SJSA1 (cell line): ENCODE measurements at places on chromosomes 7 and 10. TPM values are rescaled to one million over a fixed set of nuclear protein-coding genes. Genes with fewer than 3 reads are reported as not detected.

GRCh38 chr7:158282461-158283001 lies 305.1 kb downstream of the PTPRN2 start:
- H3K27me3 ChIP-seq: no peaks in the 10 kb centered on the region
- H3K27ac ChIP-seq: no peak overlapping the region
- no peak for DNase-seq
- no peaks in the 10 kb centered on the region for H3K36me3 ChIP-seq

- no peak overlapping the region for H3K27ac ChIP-seq
- no peaks in the 10 kb centered on the region for H3K4me1 ChIP-seq
- no peaks in the 10 kb centered on the region for H3K27me3 ChIP-seq
- no peak overlapping the region for H3K4me3 ChIP-seq
- H3K36me3 ChIP-seq: peaks cover 5% of the 10 kb centered on the region
Measured at GRCh38 chr7:4051696-4052095, 630.4 kb upstream of the FOXK1 start.

DNA sequence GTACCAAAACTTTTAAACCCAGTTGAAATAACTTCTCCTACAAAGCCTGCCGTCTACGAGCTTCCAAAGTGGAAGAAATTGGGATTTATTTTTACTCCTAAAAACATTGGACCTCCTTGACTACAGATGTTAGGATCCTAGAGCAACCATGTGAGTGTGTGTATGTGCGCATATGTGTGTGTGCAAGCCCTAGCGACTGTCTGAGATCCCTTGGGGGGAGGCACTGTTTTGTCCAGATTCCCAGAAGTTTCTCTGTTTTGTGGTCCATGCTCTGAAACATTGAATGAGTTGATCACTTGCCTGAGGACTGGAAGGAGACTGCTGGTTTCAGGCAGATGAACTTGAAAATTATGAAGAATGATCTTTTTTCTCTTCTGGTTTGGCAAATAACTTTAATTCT lies 312.3 kb upstream of the ZNF32 start:
- H3K27me3 ChIP-seq: no peaks in the 10 kb centered on the region
- no peaks in the 10 kb centered on the region for H3K36me3 ChIP-seq
- no peaks in the 10 kb centered on the region for H3K4me1 ChIP-seq
- no peak overlapping the region for H3K27ac ChIP-seq
- no peak overlapping the region for H3K4me3 ChIP-seq

GRCh38 chr10:6124666-6125065 lies 35.8 kb downstream of the RBM17 start:
- no peak for DNase-seq
- H3K4me3 ChIP-seq: no peak overlapping the region
- no peaks in the 10 kb centered on the region for H3K27me3 ChIP-seq
- H3K27ac ChIP-seq: no peak overlapping the region
- no peaks in the 10 kb centered on the region for H3K36me3 ChIP-seq

- no peak overlapping the region for H3K4me3 ChIP-seq
- no peaks in the 10 kb centered on the region for H3K27me3 ChIP-seq
- H3K36me3 ChIP-seq: no peaks in the 10 kb centered on the region
- no peak for DNase-seq
Measured at GRCh38 chr7:136150311-136150710, 173.2 kb upstream of the MTPN start.

DNA sequence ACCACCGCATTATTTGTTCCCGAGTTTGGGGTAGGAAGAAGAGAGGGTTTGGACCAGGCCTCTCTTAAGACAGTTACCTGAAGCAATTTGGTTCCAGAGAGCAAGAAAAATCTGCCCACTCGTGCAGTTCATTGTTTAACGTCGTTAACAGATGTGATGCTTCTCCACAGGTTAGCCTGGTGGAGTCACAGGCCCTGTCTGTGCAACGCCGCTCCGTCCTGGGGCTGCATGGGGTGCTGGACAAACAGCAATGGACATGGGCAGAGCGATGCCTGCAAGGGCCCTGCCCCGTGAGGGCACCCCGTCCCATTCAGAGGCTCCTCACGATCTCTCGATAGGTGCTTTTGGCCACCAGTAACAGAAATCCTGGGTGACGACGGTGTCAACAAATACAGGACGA lies 9.7 kb downstream of the FOXL3 start:
- DNase-seq: no peak
- H3K27ac ChIP-seq: no peak overlapping the region
- H3K4me1 ChIP-seq: no peaks in the 10 kb centered on the region
- H3K36me3 ChIP-seq: no peaks in the 10 kb centered on the region

SPACDR gene
- total RNA-seq: 0.66 TPM in 1 of 2 replicates, not detected in the other

AKR1C8 gene
- total RNA-seq: 0.16 TPM in 1 of 2 replicates, not detected in the other

INMT gene
- 0.08 and 0.19 TPM in 2 replicates for total RNA-seq

ELN gene
- not detected in 2 replicates for total RNA-seq
